NCI-H187 (cell line): ENCODE measurements at places on chromosomes 12 and 14.
A peak's percentile ranks its signal among the peaks of the same experiment; 100 is the strongest.

- DNase-seq = peak; percentile 93
These were observed 17.1 kb upstream of the OR10P1 start for GRCh38 chr12:55619354-55620138.

- DNase-seq = no peak
These were observed 12.5 kb downstream of the SYT10 start for GRCh38 chr12:33427071-33427470.

DNA sequence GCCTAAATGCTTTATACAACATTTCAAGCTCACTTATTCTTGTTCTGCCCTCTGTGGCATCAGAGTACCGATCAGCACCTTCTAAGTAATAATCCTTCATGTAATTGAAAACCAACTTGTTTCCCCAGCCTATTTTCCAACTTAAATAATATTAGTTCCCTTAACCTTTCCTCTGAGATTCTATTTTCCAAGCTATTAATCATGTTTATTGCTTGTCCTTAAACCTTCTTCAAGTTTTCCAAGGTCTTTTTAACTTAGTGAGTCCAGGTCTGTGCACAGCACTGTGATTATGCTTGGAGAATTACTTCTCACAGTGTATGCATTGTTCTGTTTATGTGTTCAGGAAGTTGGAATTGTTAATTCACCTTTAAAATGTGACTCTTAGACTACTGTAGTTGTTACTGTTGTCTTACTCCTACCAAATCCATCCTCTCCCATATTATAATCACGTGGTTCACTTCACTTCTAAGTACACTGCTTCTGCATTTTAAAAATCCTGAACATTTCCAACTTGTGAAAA lies 1039.3 kb upstream of the FOXG1 start:
- DNase-seq = no peak

GRCh38 chr14:80152166-80152565 lies 59.1 kb downstream of the DIO2 start:
- no peak for DNase-seq

- DNase-seq = no peak
These were observed 1.0 kb downstream of the ITFG2 start for GRCh38 chr12:2813214-2814185.

DNA sequence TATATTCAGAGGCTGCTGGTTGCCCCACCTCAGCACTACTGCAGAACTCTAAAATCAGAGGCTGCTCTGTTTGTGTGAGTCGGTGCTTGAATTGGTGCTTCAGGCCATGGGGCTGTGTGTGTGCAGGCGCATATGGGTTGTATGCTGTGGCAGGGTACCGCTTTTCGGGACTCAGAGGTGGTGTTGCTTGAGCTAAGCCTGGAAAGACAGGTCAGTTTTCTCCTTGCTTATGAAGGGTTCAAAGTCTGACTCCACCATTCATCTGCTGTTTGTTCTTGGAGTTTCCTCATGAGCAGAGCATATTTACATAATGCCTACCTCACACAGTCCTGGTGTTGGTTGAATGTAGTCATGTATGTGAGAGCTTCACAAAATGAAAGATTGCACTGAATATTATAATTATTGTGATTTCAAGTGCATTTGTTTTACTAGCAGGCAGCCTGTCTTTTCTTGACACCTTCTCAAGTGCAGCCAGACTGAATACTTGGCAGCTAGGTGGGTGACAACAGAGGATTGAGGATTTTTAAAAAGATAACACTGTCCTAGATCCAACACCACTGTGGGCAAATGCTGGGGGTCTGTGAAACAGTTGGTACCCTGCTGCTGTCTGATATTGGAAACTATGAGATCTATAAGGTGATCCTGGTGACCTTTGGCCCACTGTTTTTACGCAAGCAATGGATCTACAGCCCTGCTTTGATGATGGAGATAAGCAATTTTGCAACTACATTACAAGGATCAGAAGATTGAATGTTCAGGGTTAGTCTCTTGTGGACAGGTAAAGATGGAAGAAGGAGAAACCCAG lies 1.0 kb upstream of the ANG start:
- no peak for DNase-seq

- DNase-seq = no peak
These were observed 18.0 kb upstream of the NT5DC3 start for GRCh38 chr12:103858953-103859601.
